ENCODE measurements at places on chromosomes 5 and 9. TPM values are rescaled to one million over a fixed set of nuclear protein-coding genes. Genes with fewer than 3 reads are reported as not detected.
A peak's percentile ranks its signal among the peaks of the same experiment; 100 is the strongest.

The ORM2 gene
- total RNA-seq = not detected

The ZBED3 gene
- total RNA-seq = 3.6 TPM

The C6 gene
- total RNA-seq = not detected

The SNCAIP gene
- not detected for total RNA-seq

The ARSI gene
- total RNA-seq = not detected

The AIF1L gene
- total RNA-seq = 0.34 TPM

The CYLC2 gene
- total RNA-seq = not detected

The ARID3C gene
- not detected for total RNA-seq

The PDGFRB gene
- 41.5 TPM for total RNA-seq

The ZBTB26 gene
- total RNA-seq = 11.2 TPM

The FREM1 gene
- total RNA-seq = not detected

The ZNF608 gene
- not detected for total RNA-seq

The SLC6A18 gene
- total RNA-seq = not detected

DNA sequence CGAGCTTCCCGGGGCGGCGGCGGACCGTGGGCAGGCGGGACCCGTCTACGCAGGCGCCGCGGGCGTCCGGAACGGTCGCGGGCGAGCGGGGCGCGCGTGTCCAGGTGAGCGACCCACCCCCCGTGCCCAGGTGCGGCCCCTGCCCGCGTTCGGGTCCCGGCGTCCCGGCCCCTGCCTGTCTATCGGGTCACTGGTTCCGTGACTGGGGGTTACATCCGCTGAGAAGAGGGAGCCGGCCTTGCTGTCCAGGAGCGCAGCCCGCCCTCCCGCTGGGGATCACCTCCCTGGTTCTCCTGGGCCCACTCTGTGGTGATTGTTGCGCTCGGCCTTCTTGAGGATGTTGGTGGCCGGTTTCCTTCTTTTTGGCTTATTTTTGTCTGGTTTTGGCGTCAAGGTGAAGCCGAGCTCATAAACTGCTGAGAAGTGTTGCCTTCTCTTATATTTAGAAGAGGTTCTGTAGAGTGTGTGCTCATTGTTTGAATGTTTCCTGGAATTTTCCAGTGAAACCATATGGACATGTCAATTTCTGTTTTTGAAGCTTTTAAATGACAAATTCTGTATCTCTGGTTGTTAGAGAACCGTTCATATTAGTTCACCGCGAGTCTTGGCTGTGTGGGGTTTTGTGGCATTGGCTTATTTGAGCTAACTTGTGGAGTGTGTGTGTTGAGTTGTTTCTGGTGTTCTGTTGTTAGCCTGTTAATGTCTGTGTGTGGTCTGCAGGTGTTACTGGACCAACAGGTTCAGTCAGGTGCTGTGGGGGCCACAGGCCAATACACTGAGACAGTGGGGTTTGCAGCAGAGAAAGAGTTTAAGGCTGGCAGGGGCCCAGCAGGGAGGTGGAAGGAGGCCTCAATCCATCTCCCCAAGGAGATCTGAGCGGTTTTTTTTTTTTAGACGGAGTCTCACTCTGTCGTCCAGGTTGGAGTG lies 621 bp downstream of the CEP72 start:
- peak overlapping the region; percentile 90 for H3K4me3 ChIP-seq
- peaks cover 35% of the 10 kb centered on the region for H3K4me1 ChIP-seq
- no peak for DNase-seq
- H3K36me3 ChIP-seq = peaks cover 26% of the 10 kb centered on the region

GRCh38 chr5:74056789-74057164 lies 430.8 kb downstream of the ARHGEF28 start:
- no peak overlapping the region for H3K27ac ChIP-seq
- no peak for DNase-seq
- H3K36me3 ChIP-seq = no peaks in the 10 kb centered on the region
- H3K4me1 ChIP-seq = no peaks in the 10 kb centered on the region
- H3K4me3 ChIP-seq = no peak overlapping the region

GRCh38 chr9:24899463-24899862 lies 353.8 kb upstream of the IZUMO3 start:
- H3K4me1 ChIP-seq = no peaks in the 10 kb centered on the region
- no peaks in the 10 kb centered on the region for H3K36me3 ChIP-seq
- no peak for DNase-seq
- no peak overlapping the region for H3K4me3 ChIP-seq
- H3K27ac ChIP-seq = no peak overlapping the region

DNA sequence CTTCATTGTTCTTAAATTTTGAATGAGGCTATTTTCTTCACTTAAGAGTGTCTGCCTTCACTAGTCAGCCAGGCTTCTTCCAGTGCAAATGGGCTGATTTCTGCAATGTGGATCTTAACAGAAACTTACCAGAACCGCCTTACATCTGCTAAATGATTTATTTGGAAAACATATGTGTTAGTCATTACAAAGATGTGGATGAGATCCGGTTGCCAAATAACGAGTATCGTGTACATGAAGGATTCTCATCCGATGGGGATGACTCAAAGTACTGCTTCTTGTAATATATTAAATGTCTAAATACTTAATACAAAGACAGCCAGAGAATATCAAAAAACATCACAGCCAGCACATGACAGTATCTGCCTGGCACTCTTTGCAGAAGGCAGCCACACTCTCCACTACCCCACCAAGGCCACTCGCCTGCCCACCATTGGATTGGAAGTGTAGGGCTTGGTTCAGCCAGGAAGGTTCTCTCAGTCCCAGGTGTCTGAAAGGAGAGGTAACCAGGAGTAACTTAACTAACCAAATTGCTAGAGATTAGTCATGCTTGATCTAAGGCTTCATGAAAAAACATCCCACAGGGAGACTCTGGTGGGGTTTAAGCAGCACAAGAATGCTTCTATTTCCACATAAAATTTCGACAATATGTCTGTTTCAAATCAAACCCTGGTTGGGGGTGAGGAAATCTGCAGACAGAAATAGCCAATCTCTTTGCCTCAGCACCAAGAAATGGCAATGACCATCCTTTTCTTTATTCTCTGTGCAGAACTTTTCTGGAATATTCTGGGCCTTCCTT lies 174.8 kb downstream of the GADD45G start:
- peaks cover 20% of the 10 kb centered on the region for H3K27me3 ChIP-seq
- H3K4me3 ChIP-seq = no peak overlapping the region

DNA sequence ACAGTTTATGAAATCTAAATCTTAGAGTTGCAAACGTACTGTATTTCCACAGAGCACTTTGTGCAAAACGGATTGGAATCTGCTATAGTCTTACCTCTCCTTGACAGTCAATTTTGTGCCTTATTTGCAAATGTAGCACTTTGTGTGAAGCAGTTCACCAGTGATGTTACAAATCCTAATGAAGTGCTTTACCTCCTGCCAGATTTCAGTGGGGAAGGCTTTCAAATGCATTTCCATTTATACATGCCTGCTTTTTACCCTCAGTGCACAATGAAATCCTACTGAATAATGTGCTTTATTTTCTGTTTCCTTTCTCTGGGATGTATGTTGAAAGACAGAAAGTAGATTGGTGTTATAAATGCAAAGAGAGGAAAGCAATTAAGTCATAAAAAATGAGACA lies 2141.6 kb upstream of the C9orf72 start:
- no peak overlapping the region for H3K4me3 ChIP-seq
- no peak for DNase-seq
- H3K27me3 ChIP-seq = no peaks in the 10 kb centered on the region

DNA sequence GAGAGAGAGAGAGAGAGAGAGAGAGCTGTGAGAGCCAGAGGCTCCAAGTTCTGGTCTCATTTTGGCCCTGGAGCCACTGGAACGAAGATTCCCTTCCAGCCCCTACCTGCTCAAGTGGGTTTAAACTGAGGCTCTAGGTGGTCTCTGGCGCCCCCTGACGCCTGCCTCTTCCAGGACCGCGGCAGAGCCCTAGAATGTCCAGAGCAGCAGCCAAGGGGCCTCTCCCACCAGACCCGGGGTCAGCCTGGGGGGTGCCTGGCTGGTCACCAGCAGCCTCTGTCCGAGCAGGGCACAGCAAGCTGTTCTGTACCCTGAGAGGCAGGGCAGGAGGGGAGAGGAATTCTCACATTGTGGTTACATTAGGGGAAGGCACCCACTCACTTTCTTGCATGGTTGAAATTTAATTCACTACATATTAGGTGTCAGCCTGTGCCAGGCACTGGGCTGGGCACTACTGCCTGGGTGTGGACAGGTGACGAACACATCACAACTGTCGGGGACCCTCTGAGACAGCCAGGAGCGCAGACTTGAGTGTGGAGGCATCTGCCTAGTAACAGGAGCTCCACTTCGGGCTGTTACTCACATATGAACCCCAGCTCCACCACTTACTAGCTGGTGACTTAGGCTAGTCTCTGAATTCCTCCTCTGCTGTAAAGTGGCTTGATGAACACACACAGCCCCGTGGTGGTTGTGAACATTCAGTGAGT lies 44.5 kb downstream of the AMBP start:
- DNase-seq = peak; percentile 43
- no peak overlapping the region for H3K27ac ChIP-seq
- H3K36me3 ChIP-seq = no peaks in the 10 kb centered on the region
- no peaks in the 10 kb centered on the region for H3K27me3 ChIP-seq

DNA sequence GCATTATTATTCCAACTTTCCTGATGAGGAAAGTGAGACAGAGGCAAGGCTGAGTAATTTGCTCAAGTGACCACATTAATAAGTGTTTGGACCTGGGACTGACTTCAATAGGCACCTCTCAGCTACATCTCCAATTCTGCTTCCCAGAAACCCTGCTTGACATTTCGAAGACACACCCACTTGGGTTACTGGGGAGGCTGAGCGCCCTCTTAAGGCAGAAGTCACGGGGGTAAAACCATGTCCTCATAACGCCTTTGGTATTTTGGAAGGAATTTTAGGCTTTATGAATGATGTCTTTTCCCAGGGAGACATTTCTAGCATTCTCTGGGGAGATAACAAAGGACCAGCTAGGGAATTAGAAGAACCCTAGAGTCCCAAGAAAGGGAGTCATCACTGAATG lies 53.3 kb downstream of the TRPC7 start:
- no peaks in the 10 kb centered on the region for H3K4me1 ChIP-seq
- H3K4me3 ChIP-seq = no peak overlapping the region
- no peak overlapping the region for H3K27ac ChIP-seq
- H3K36me3 ChIP-seq = no peaks in the 10 kb centered on the region

DNA sequence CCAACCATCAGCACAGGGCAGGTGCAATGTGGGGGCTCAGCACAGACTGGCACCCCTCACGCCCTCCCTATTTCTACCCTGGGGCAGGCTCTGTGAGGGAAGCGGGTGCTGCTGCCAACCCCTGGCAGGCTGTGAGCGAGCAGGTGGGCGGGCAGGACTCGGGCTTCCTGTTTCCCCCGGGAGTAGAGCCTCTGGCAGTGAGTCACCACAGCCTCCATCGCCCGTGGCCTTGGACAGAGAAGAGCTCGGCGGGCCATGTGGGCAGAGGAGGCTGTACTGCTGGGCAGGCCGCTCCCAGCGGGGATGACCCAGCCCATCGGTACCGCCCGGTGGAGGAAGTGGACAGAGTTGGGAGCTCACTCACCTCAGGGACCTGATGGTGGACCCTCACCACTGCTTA lies 16.6 kb downstream of the KCNT1 start:
- peaks cover 15% of the 10 kb centered on the region for H3K27me3 ChIP-seq
- DNase-seq = no peak
- H3K27ac ChIP-seq = no peak overlapping the region
- no peak overlapping the region for H3K4me3 ChIP-seq
- H3K36me3 ChIP-seq = no peaks in the 10 kb centered on the region

- no peak overlapping the region for H3K4me3 ChIP-seq
- DNase-seq = peak; percentile 64
- H3K27me3 ChIP-seq = peaks cover 2% of the 10 kb centered on the region
- no peak overlapping the region for H3K27ac ChIP-seq
- H3K36me3 ChIP-seq = no peaks in the 10 kb centered on the region
Measured at GRCh38 chr9:96317335-96317980, 15.5 kb upstream of the HSD17B3 start.

GRCh38 chr9:108933231-108933717 lies 650 bp downstream of the ELP1 start:
- peaks cover 15% of the 10 kb centered on the region for H3K4me1 ChIP-seq
- H3K36me3 ChIP-seq = peaks cover 1% of the 10 kb centered on the region
- no peaks in the 10 kb centered on the region for H3K27me3 ChIP-seq
- no peak for DNase-seq
- peak overlapping the region; percentile 97 for H3K4me3 ChIP-seq

- peaks cover 2% of the 10 kb centered on the region for H3K4me1 ChIP-seq
- no peak for DNase-seq
- H3K27me3 ChIP-seq = peaks cover 2% of the 10 kb centered on the region
- H3K4me3 ChIP-seq = no peak overlapping the region
- no peak overlapping the region for H3K27ac ChIP-seq
Measured at GRCh38 chr5:159290741-159291140, 27.7 kb downstream of the UBLCP1 start.

- peaks cover 3% of the 10 kb centered on the region for H3K4me1 ChIP-seq
- DNase-seq = no peak
Measured at GRCh38 chr5:150377964-150378694, 20.6 kb downstream of the TCOF1 start.

DNA sequence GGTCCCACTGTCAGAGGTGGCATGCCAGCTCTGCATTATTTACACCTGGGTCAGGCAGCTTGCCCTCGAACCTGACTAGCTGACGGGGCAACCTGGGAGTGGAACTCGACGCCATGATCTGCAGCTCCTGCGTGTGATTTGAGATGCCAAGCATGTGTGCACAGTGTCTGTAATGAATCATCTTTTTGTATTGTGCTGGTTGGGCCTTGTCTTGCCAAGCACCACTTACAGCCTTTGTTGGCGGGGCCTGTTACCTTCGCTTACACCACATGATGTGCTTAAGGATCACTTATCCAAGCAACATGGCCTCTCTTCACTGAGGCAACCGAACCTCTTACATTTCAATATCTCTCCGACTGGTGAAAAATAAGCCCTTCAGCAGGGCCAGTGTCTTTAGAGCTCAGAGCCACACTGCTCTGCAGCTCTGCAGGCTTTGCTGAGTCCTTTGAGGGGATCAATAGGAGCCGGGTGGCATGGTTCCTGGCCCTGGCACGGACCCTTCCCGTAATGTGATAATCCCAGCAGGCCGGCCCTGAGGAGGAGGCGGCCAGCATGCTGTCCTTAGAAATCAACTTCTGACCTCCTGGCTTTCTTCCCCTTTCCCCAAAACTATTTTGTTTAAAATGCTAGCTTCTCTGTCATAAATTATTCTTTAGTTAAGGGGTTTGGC lies 297.7 kb upstream of the CD180 start:
- peaks cover under 1% of the 10 kb centered on the region for H3K36me3 ChIP-seq
- no peak for DNase-seq
- no peaks in the 10 kb centered on the region for H3K4me1 ChIP-seq
- H3K27me3 ChIP-seq = no peaks in the 10 kb centered on the region
- H3K27ac ChIP-seq = peak overlapping the region; percentile 36

- H3K4me1 ChIP-seq = peaks cover 41% of the 10 kb centered on the region
- H3K4me3 ChIP-seq = no peak overlapping the region
- no peaks in the 10 kb centered on the region for H3K27me3 ChIP-seq
- no peak for DNase-seq
Measured at GRCh38 chr5:142981886-142982820, 212.0 kb downstream of the ARHGAP26 start.

- DNase-seq = peak; percentile 53
- peaks cover 27% of the 10 kb centered on the region for H3K4me1 ChIP-seq
Measured at GRCh38 chr9:111926421-111926875, 29.8 kb downstream of the UGCG start.

- no peak for DNase-seq
- H3K27ac ChIP-seq = no peak overlapping the region
- H3K4me3 ChIP-seq = no peak overlapping the region
- H3K27me3 ChIP-seq = peaks cover 14% of the 10 kb centered on the region
Measured at GRCh38 chr9:88379352-88379751, 8.9 kb upstream of the SPIN1 start.

GRCh38 chr5:181054138-181054537 lies 14.1 kb downstream of the BTNL9 start:
- H3K4me1 ChIP-seq = peaks cover 12% of the 10 kb centered on the region
- H3K36me3 ChIP-seq = no peaks in the 10 kb centered on the region
- peak overlapping the region; percentile 72 for H3K4me3 ChIP-seq
- no peak overlapping the region for H3K27ac ChIP-seq

GRCh38 chr9:105636331-105636730 lies 25.9 kb upstream of the TAL2 start:
- peaks cover 9% of the 10 kb centered on the region for H3K36me3 ChIP-seq
- no peak overlapping the region for H3K4me3 ChIP-seq
- no peaks in the 10 kb centered on the region for H3K27me3 ChIP-seq
- no peak overlapping the region for H3K27ac ChIP-seq
